NAMALWA (cell line): ENCODE measurements at places on chromosomes 4 and X.

- DNase-seq, result no peak
Measured at GRCh38 chr4:44725726-44726037, 674 bp downstream of the GNPDA2 start.

- peak; percentile 64 for DNase-seq
Measured at GRCh38 chr4:140012688-140013486, 141.1 kb downstream of the MAML3 start.

DNA sequence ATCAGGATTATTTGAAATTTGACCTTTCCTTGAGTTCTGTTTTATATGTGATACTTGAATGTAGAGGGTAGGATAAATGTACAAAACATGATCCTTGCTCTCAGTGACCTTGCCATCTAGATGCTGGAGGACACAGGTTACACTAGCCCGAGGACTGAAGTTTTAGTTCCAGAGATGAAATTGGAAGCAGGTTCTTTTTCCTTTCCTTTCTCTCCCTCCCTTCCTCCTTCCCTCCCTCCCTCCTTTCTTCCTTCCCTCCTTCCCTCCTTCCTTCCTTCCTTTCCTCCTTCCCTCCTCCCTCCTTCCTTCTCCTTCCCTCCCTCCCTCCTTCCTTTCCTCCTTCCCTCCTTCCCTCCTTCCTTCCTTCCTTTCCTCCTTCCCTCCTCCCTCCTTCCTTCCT is 54.3 kb downstream of the LRRC66 start:
- no peak for DNase-seq

DNA sequence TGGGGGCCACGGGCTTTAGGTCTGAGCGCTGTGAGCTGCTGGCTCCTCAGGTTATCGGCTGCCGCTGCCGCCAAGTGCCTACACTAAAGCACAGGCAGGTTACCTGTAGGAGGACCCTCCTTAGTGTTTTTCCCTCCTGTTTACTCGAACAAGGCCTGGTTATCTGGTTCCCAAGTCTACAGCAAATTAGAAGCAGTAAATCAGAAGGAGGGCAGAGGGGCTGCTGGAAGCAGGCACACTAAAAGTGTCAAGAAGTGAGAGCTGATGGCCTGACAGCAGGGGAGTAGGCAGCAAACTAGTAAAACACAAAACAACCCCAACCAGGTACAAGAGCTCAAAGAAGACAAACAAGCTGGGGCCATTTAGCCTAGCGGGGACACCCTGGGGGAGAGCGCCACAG is 125.0 kb upstream of the PJA1 start:
- no peak for DNase-seq

GRCh38 chr4:83013420-83013867 is 2.8 kb upstream of the LIN54 start:
- DNase-seq, result no peak

- DNase-seq, result no peak
Measured at GRCh38 chrX:7637066-7637465, 205.9 kb upstream of the VCX start.

GRCh38 chr4:138045036-138045435 is 197.1 kb downstream of the SLC7A11 start:
- no peak for DNase-seq
